ENCODE measurements at places on chromosomes 6 and 20. TPM values are rescaled to one million over a fixed set of nuclear protein-coding genes. Genes with fewer than 3 reads are reported as not detected.

- DNase-seq = peak; percentile 61
- H3K27me3 ChIP-seq = no peaks in the 10 kb centered on the region
- peaks cover 4% of the 10 kb centered on the region for H3K36me3 ChIP-seq
- H3K27ac ChIP-seq = peak within 1 kb of the TSS; percentile 85
- peak within 1 kb of the TSS; percentile 98 for H3K4me3 ChIP-seq
These were observed at the start of gene PHF10 for GRCh38 chr6:169724494-169725124. Gene PHF10 (minus strand): TSS chr6:169724500. CDS start chr6:169723931, 569 bp downstream.

- no peak for DNase-seq
- peaks cover 11% of the 10 kb centered on the region for H3K4me1 ChIP-seq
- H3K27ac ChIP-seq = no peak overlapping the region
- peaks cover 56% of the 10 kb centered on the region for H3K36me3 ChIP-seq
- no peaks in the 10 kb centered on the region for H3K27me3 ChIP-seq
- no peak overlapping the region for H3K4me3 ChIP-seq
These were observed 19.3 kb downstream of the DEK start for GRCh38 chr6:18245079-18245478.

GRCh38 chr6:65538644-65539043 lies 168.4 kb downstream of the EYS start:
- no peak overlapping the region for H3K4me3 ChIP-seq
- no peaks in the 10 kb centered on the region for H3K36me3 ChIP-seq
- H3K27ac ChIP-seq = no peak overlapping the region
- DNase-seq = no peak
- no peaks in the 10 kb centered on the region for H3K4me1 ChIP-seq
- H3K27me3 ChIP-seq = no peaks in the 10 kb centered on the region

GRCh38 chr6:152089992-152090391 lies 282.5 kb downstream of the ESR1 start:
- no peaks in the 10 kb centered on the region for H3K4me1 ChIP-seq
- H3K27me3 ChIP-seq = peaks cover 2% of the 10 kb centered on the region
- no peak for DNase-seq
- no peak overlapping the region for H3K27ac ChIP-seq
- no peaks in the 10 kb centered on the region for H3K36me3 ChIP-seq

DNA sequence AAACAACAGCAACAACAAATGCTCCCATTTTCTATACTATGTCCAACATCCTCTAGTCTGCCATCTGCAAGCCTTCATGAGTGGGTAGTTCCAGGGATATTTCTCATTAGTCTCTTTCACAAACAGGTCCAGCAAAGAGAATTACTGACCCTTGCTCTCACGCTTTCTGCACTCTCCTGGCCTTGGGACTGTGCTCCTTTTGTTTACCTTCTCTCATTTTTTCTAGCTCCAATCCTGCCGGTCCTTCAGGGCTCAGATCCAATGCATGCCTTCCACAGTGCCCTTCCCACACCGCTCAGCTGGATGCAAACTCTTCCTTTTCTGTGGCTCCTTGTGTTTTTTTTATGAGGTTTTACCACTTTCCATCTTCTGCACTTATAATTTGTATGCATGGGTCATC lies 47.2 kb downstream of the ADTRP start:
- no peak overlapping the region for H3K27ac ChIP-seq
- H3K4me1 ChIP-seq = peaks cover 56% of the 10 kb centered on the region
- H3K36me3 ChIP-seq = no peaks in the 10 kb centered on the region

- H3K4me3 ChIP-seq = no peak overlapping the region
- H3K27ac ChIP-seq = no peak overlapping the region
- no peaks in the 10 kb centered on the region for H3K36me3 ChIP-seq
- no peak for DNase-seq
- H3K4me1 ChIP-seq = no peaks in the 10 kb centered on the region
These were observed 76.2 kb downstream of the CDH26 start for GRCh38 chr20:60034231-60035110.

GRCh38 chr20:8073024-8073832 lies 53.7 kb upstream of the TMX4 start:
- no peak overlapping the region for H3K4me3 ChIP-seq
- peak overlapping the region; percentile 38 for H3K27ac ChIP-seq
- peak; percentile 19 for DNase-seq
- H3K36me3 ChIP-seq = no peaks in the 10 kb centered on the region
- no peaks in the 10 kb centered on the region for H3K4me1 ChIP-seq
- no peaks in the 10 kb centered on the region for H3K27me3 ChIP-seq

GRCh38 chr6:72849346-72849745 lies 227.5 kb downstream of the KCNQ5 start:
- no peaks in the 10 kb centered on the region for H3K36me3 ChIP-seq
- H3K4me1 ChIP-seq = no peaks in the 10 kb centered on the region
- no peaks in the 10 kb centered on the region for H3K27me3 ChIP-seq
- no peak overlapping the region for H3K27ac ChIP-seq
- no peak for DNase-seq
- no peak overlapping the region for H3K4me3 ChIP-seq

POM121L2 gene
- total RNA-seq = not detected

- DNase-seq = no peak
- no peaks in the 10 kb centered on the region for H3K36me3 ChIP-seq
- H3K4me1 ChIP-seq = no peaks in the 10 kb centered on the region
- H3K27me3 ChIP-seq = peaks cover 5% of the 10 kb centered on the region
- no peak overlapping the region for H3K4me3 ChIP-seq
- no peak overlapping the region for H3K27ac ChIP-seq
These were observed 69.6 kb downstream of the GNAS-AS1 start for GRCh38 chr20:58781138-58781537.

DNA sequence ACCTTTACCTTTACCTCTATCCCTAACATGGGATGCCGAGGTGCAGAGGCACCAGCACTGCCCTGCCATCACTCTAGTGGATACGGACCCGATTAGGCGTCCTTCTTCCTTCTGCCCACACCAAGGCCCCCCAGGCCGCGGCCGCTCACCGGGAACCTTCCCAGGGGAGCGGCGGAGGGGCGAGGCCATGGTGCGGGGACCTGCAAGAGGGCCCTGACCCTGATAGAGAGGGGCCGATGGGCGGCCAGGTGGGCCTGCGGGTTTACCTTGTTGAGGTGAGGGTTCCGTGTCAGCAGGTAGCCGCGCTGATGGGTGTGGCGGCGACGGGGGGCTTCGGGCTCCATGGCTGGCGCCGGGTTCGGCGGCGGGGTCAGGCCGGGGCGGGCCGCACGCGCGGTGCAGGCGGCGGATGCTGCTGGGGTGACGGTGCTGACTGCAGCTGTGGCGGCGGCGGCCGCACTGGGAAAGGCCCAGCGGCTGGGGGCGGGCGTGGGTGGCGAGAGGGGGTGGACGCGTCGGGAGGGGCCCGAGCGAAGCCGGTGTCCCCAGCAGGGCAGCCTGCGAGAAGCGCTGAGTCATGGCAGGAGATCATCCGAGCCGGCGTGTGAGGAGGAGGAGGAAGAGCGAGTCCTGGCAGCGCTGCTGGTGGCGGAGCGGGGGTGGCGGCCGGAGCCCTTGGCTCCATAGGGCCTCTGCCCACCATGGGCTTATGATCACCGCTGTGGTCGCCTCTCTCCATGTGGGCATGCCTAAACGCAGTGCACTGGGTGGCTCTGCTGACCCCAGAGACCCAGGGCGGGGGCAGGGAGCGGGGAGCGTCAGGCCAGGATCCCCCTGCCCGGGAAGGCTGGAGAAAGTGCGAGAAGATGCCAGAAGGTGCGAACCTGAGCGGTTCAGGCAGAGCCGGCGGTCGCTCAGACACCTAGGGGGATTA lies at the start of gene ME1:
Gene ME1 (minus strand): TSS at position 441 of the 934 bp plus-strand sequence. CDS start 97 bp downstream, at position 344.
- H3K36me3 ChIP-seq = no peaks in the 10 kb centered on the region
- no peak within 1 kb of the TSS for H3K27ac ChIP-seq
- no peaks in the 10 kb centered on the region for H3K4me1 ChIP-seq
- DNase-seq = no peak

DNA sequence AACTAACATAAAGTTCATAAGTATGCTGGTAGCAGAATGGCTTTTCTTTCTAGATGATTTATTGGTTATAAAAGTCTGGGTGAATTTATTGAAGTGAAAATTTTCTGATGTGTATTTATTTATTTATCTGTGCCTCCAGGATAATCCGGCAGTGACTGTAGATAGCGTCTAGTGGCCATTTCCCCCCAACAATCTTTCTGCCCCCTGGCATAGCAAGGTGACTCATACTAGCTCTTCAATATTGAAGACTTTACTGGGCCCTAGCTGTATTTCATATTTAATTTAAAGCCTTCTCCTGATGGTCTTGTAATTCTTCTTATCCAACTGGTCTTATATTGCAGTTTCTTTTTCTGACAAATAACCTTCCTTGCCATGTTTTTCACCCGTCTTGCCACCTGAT lies 154.1 kb upstream of the SGK1 start:
- no peak for DNase-seq
- no peaks in the 10 kb centered on the region for H3K36me3 ChIP-seq
- no peak overlapping the region for H3K4me3 ChIP-seq
- H3K27ac ChIP-seq = no peak overlapping the region

BMP2 gene
- total RNA-seq = not detected

Data from CD4-positive, CD25-positive, alpha-beta regulatory T cell (primary cell).